Right renal cortex interstitium (tissue), 3 donors: ENCODE measurements at places on chromosomes 11 and 22. TPM values are rescaled to one million over a fixed set of nuclear protein-coding genes. Genes with fewer than 3 reads are reported as not detected.

DNA sequence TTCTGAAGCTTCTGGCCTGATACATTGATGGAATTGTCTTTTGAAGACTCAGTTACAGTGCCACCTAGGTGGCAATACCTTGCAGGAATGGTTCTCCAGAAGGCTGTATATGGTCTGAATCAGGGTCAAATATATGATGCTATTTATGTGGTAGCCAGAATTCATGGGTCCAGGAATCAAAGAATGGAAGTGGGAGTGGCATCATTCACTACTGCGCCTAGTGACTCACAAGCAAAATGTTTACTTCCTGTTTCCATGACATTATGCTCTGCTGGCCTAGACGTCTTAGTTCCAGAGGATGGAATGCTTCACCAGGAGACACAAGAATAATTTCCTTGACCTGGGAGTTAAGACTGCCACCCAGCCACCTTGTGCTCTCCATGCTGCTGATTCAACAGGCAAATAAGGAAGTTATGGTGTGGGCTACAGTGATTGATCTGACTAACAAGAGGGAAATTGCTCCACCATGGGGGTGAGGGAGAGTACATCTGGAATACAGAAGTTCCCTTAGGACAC is 491.8 kb downstream of the ETS1 start:
- no peak for DNase-seq

GRCh38 chr11:57156928-57157327 is 24.8 kb upstream of the LRRC55 start:
- DNase-seq = no peak

- DNase-seq = no peak
Observed at GRCh38 chr11:116918925-116919655, 81.7 kb upstream of the APOA1 start.

DNA sequence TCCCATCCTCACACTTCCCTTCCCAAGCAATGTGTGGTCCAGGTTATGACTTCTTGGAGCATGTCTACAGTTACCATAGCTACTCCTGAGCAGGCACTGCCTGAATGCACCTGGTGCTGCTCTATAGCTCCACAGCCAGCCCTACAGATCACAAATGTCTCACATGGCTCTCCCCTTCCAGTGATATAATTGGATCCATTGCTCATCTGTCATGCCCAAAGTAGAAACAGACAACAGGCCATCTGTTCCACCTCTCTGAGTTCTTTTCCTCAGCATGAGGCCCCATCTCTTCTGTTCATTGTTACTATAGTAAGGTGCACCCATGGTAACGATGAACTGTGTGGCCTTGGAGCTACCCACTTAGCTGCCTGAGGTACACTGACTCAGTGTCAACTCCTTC is 320.3 kb upstream of the ZC3H12C start:
- DNase-seq = no peak

GRCh38 chr11:105774899-105775298 is 165.0 kb downstream of the GRIA4 start:
- no peak for DNase-seq

DNA sequence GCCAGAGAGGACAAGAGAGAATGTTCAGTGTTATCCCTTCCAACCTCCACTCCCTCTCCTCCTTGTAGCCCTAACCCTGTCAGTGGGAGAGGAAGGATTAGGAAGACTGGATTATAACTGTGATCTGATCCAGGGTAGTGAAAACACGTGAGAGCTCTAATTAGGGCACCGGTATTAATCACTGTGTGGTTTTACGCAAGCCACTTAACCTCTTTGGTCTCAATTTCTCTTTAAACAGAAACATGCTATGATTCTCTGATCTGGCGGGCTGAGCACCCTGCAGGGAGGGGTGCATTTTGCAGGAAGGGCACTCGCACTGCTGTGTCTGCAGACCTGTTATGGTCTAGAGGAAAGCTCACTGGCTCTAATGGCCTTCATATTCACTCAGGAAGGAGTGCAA is 11.5 kb downstream of the RPL27A start:
- DNase-seq = no peak

DNA sequence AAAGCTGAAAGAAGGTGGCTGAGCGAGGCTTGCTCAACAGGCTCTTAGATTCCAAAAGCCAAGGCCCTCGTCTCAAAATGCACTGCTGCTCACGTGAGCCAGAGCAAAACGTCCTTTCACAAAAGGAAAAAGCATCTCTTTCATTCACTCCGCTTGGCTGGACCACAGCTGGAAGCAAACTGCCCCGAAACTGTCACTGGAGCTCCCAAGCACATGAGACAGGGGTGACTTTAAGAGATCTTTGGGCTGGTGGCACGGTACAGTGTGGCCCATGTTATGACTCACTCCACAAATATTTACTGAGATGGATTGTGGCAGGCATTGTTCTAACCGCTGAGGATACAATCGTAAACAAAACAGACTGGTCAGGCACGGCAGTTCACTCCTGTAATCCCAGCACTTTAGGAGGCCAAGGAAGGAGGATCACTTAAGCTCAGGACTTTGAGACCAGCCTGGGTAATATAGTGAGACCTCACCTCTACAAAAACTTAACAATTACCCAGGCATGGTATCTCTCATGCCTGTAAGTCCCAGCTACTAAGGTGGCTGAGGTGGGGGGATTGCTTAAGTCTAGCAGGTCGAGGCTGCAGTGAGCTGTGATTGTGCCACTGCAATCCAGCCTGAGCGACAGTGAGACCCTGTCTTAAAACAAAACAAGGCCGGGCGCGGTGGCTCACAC is 3.6 kb downstream of the PLA2G6 start:
- DNase-seq = no peak

GRCh38 chr11:85822814-85823213 is 11.9 kb upstream of the SYTL2 start:
- no peak for DNase-seq

- no peak for DNase-seq
Observed at GRCh38 chr11:23112987-23113886, 253.0 kb upstream of the CCDC179 start.

GRCh38 chr11:70948855-70949531 is 303.4 kb downstream of the SHANK2 start:
- no peak for DNase-seq

GRCh38 chr11:105862736-105863367 is 159.2 kb downstream of the MSANTD4 start:
- DNase-seq = peak; percentile 13

DNA sequence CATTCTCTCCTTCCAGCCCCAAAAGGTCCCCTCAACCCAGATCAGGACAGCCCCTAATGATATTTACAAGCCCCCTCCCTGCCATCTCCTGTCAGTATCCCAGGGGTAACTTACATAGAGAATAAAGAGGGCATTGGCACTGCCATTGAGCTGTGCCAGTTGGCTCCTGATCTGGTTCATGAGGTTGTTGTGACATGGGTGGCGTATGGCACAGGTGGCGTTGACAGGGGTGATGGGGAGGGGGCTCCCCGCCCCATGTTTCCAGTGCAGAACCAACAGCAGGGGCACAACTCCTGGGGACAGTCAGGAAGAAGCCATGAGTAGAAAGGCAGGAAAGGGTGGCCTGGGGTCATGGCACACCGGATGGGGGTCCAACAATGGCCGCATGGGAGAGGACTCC is 1.9 kb downstream of the LIF start:
- DNase-seq = no peak

DNA sequence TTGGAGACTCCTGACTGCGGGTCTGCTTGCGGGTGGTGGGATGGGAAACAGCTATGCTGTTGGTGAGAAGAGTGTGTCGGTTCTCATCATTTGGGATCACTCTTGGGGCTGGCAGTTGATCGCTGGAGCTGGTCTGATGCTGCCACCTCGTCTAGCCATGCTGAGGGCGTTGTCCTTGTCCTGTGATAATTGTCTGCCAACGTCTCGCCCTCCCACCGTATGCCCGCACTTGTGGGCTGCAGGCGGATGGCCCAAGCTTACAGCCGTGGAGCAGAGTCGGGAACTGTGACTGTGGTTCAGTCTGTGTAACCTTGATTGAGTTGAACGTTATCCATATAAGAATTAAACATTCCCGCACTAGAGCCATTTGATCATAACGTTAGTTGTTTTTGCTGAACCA is 204.4 kb downstream of the TBC1D22A start:
- DNase-seq = no peak

- no peak for DNase-seq
Observed at GRCh38 chr11:100602716-100603115, 84.4 kb upstream of the ARHGAP42 start.

GRCh38 chr22:46810856-46811786 is 48.7 kb downstream of the TBC1D22A start:
- DNase-seq = no peak

GRCh38 chr11:59157433-59157832 is 14.5 kb upstream of the DTX4 start:
- no peak for DNase-seq

DNA sequence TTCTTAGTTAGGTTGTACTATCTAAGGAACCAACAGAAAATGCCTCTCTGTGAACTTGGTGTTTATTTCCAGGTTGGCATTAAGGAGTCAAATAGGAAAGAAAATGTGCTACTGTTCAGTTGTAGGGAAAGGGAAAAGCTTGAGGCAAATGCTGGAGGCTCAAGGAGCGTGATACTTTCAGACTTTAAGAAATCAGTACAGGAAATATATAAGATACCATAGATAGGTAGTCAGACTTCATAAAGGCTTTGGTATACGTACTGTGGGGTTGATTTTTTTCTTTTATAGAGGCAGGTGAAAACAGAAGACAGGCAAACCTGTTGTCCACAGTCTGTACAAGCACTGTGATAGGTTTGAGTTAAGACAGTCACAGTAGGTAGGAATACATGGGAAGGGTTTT is 30.8 kb downstream of the EP300 start:
- no peak for DNase-seq

DNA sequence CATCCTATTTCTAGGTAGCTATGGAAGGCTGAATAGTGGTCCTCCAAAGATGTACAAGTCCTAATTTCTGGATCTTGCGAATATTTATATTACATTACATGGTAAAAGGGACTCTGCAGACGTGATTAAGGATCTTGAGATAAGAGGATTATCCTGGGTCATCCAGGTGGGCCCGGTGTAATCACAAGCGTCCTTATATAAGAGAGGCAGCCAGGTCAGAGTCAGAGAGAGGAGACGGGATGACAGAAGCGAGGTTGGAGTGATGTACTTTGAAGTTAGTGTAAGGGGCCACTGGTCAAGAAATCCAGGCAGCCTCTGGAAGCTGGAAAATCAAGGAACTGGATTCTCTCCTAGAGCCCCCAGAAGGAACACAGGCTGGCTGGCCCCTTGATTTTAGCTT is 70.1 kb upstream of the MYOD1 start:
- DNase-seq = no peak

GRCh38 chr22:38327396-38327795 is 10.2 kb upstream of the CSNK1E start:
- DNase-seq = no peak

- DNase-seq = no peak
Observed at GRCh38 chr11:61023086-61023965, 51.8 kb downstream of the CD6 start.

DNA sequence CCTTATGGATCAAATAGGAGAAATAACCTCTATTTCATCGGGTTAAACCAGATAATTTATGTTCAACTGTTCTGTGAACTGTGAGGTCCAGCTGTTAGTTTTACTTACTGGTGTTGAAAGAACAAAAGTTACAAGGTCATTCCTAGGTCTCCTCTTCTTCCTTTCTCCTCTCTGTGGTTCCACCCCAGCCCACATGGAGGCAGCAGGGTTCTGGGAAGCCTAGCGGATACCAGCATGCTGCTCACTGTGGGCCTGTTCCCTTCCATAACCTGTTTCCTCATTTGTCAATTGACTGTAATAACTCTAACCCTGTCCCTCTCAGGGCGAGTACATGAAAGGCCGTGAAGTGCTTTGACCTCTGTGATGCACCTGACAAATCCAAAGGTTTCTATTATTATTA is 27.8 kb downstream of the RELT start:
- no peak for DNase-seq

- no peak for DNase-seq
Observed at GRCh38 chr11:75543806-75544205, 18.1 kb upstream of the GDPD5 start.

DNA sequence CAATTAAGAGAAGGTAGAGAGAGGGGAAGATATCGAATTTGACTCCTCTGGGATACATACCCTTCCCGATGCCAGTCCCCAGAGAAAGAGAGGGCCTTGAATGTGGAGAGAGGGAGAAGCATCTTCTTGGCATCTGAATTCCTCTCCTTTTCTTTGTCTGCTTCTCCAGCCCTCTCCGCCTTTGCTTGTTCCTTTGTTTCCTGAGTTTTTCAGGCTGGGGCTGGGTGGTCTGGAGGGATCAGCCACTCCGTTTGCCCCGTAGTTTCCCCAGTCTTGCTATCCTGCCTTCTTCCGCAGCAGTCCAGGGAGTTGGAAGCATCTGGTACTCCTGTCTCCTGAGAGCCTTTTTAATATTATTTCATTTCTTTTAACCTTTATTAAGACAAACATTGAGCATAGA is 107.1 kb upstream of the CADM1 start:
- no peak for DNase-seq

DNA sequence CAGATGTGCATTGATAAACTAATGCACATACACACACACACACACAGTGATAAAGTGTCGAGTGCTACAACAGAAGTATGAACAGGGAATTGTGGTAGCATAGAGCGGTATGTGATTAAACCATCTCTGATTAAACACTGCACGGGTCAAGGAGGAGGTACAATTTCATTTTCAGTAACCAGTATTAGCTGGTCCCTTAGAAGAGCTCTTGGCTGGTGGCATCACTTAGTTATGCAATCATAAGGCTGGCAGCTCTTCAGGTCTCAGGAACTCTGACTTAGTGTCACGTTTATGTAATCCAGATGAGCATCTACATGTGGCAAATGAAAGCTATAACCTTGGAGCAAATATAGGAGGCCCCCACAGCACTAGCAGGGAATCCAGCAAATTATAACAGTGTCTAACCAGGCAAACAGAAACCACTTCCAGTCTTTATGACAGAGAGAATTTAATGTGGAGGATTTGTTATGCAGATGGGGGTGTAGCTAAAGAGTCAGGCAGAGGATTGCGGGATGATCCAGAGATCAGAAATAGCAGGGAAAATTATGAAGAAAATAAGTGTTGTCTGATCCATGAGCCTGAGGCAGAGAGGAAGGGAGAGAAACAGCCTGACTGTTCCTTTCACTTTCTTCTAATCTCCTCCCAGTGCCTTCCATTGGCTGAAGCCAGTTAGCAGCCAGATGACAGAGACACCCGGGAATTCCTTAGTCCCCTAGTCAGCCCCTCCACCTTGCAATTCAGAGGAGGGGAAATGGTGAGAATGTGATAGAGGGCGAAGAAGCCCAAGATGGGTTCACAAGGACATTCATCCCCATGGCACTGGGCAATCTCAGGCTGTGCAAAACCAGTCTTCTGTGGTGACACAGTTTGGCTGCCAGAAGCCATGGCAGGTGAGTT is 533.1 kb upstream of the TENM4 start:
- DNase-seq = no peak

Gene TENM4
- 21.1 TPM for polyA plus RNA-seq

Gene NAA40
- polyA plus RNA-seq = 26.5 TPM

Gene KRTAP5-9
- polyA plus RNA-seq = 0.28 TPM

Gene TPBGL
- 0.07 TPM for polyA plus RNA-seq

Gene UBQLN3
- polyA plus RNA-seq = not detected

Gene LDLRAD3
- 25.5 TPM for polyA plus RNA-seq

Gene C22orf31
- polyA plus RNA-seq = 0.95 TPM

Gene CENPM
- 9.4 TPM for polyA plus RNA-seq

Gene LRFN4
- 13.2 TPM for polyA plus RNA-seq

Gene GNAZ
- polyA plus RNA-seq = 5.0 TPM

Gene MGAT3
- 18.7 TPM for polyA plus RNA-seq

Gene NAALADL1
- polyA plus RNA-seq = 13.0 TPM

Gene P4HA3
- 0.43 TPM for polyA plus RNA-seq

Gene ZDHHC24
- polyA plus RNA-seq = 6.5 TPM

Gene NXPE1
- polyA plus RNA-seq = not detected

Gene SLC22A12
- 4.0 TPM for polyA plus RNA-seq

Gene APOBEC3C
- polyA plus RNA-seq = 11.0 TPM

Gene DCHS1
- 31.1 TPM for polyA plus RNA-seq

Gene DEPDC7
- 8.5 TPM for polyA plus RNA-seq

Gene HPX
- 2.2 TPM for polyA plus RNA-seq

Gene SLC7A4
- 1.4 TPM for polyA plus RNA-seq

Gene CCDC87
- polyA plus RNA-seq = 0.36 TPM
